ENCODE measurements at places on chromosomes 5 and 9.

GRCh38 chr5:16992444-16992843, 56.4 kb upstream of the MYO10 start:
- DNase-seq, result no peak

- no peak for DNase-seq
Measured at GRCh38 chr5:96893342-96893741, 17.0 kb downstream of the ERAP2 start.

DNA sequence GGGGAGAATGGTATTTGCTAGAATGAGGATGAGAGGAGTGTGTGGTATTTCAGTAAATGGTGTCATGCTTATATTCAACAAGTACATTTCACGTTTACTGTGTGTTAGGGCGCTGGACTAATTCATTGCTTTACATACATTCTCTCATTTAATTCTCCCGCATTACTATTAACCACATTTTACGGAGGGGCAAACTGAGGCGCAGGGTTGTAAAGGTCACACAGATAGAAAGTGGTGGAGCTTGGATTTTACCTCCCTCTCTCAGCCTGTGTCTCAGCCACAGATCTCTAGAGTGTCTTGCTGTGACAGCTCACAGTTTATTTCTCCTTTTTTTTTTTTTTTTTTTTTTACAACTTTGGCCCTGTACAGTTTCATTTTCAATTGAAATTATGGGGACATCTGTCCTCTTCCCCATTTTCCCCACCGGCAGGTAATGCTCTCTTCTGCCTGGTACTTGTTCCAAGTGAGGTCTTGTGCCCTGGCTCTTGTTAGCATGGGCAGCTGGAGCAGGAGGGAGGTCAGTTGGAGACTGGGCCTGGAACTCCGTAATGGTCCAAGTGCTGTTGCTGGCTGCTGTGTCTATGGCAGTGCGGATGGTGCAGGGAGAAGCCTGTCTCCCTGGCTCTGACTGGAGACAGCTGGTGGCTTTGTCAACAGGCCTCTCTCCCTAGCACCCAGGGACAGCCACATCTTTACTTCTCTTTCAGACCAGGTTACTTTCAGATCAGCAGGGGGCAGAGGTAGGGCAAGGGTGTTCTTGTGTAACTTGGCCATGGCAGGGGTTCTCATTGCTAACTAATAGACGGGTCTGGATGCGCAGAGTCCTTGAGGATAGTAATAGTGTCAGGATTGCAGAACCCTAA, 20.5 kb upstream of the NDST1 start:
- DNase-seq, result no peak

DNA sequence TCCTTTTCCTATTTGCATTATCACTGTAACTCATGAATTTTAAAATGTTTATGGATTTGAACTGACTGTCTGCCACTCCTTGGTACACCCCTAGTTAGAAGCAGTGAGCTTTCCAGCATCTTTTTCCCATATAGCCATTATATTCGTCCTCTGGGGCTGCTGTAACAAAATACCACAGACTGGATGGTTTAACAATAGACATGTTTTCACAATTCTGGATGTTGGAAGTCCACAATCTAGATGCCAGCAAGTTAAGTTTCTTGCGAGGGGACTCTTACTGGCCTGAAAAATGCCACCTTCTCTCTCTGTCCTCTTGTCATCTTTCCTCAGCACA, 530.0 kb downstream of the SEMA5A start:
- no peak for DNase-seq

DNA sequence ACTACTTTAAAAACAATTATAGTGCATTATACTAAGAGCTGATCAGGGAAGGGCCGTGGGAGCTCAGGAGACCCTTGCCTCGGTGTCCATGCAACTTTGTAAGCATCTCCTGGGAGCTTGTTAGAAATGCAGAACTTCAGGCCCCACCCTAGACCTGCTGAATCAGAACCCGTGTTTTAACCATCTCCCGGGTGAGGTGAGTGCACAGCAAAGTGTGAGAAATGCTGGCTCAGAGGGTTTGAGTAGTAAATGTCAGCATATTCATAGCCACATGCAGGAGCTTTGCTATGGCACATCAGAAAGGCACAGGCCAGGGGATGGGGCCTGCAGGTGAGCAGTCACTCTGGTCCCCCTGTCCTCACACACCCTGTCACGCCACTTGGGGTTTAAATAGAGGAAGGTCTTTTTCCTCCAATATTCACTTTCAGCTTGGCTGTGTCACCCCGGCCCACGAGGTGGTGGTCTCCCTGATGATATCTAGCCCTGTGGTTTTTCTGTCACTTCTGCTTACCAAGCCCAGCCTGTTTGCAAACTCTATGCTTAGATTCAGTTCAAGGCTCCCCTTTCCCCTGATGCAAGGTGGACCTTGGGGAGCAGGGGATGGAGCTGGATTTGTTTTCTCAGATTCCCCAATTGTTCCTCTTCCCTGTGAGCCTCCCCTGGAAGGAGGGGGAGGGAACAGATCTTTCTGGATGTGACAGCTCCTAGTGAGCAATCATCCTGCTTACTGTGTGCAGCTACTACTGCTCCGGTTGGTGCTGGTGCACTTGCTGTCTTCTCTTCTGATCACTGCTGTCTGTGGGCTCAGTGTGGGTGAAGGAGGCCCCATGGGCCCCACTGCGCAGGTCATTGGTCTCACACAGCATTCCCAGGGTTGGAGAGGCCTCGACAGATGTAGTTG, 51.8 kb upstream of the TGFBR1 start:
- DNase-seq, result no peak

GRCh38 chr9:138083873-138084272, 206.3 kb downstream of the CACNA1B start:
- DNase-seq, result peak; percentile 27

DNA sequence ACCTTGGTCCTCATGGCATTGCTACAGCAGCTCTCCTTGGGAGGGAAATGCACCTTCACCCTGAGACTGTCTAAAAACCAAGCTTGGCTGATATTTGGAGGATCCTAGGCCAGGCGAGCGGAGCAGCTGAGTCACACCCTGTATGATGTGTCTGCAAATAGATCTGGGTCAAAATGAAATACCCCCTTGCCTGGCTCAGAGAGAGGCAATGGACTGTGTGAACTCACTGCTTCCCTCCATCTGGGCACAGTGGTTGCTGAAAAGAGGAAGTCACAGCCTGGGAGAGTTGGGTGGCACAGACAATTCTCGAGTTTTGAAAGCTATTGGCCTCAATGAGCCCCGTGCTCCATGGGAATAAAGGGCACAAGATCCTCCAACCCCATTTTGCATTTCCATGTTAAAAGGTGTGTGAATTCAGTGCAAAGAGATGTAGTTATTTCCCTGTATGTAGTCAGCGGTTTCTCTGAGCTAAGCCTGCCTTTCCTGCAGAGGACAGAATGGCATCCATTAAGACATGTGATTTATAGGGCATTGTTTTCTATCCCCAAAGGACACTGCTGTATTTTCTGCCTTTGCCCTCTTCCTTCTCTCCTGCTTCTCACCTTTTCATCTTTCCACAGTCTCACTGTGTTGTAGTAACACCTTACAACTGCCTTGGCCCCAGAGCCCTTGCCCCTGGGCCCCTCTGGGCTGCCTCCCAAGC, 177.2 kb downstream of the GADD45G start:
- no peak for DNase-seq

GRCh38 chr5:172496671-172497371, 42.5 kb upstream of the SH3PXD2B start:
- DNase-seq, result peak; percentile 56

- DNase-seq, result no peak
Measured at GRCh38 chr9:135340143-135340655, 139.4 kb upstream of the PPP1R26 start.

DNA sequence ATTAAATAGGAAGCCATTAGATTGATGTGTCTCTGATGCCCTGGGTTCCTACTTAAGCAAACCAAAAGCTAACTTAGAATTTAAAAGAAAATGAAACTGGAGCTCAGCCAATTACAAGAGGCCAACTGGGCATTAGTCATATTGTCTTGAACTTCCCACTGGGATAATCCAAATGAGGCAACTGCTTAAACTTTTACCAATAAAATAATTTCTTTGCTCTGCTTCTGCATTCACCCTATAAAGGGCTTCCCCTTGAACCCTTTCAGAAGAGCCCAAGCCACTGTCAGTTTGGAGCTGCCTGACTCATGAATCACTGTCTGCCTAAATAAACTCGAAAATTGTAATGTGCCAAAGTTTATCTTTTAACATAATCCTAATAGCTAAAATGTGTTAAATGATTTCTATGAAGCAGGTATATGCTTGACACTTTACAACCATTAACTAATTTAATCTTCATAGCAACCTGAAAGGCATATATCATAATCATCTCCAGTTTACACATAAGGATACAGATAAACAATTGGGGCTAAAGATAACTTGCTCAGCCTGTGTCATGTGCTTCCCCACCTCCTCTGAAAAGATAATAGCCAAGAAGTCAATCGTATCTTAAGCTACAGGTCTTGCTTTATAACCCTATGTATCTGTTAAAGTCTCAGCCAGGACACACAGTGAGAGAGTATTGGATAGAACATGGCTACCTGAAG, 11.5 kb downstream of the GPR150 start:
- DNase-seq, result no peak

- no peak for DNase-seq
Measured at GRCh38 chr9:16622541-16622940, 247.9 kb downstream of the BNC2 start.

DNA sequence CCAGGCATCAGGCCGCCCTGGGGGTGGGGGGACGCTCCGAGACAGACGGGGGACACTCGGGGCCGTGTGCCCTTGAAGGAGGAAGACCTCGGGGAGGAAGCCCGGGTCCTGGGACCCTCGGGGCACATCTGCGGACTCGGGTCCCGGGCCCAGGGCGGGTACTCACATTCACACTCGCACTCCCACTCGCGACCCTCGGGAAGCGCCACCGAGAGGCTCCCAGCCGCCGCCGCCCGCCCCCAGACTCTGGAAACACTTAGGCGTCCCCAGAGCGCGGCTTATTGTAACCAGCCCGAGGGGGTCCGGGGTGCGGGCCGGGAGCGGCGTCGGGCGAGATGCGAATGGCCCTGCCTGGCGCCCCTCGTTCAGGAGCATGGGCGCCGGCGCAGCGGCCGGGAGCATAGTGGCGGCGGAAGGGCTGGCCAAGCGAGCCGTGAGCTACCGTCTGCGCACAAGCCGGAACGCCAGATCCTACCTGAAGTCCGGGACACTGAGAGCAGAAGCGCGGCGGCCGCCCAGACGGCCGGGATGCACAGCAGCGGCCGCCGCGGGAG, 559 bp downstream of the ROR2 start:
- peak; percentile 66 for DNase-seq

- no peak for DNase-seq
Measured at GRCh38 chr9:5435912-5436311, 1.8 kb downstream of the PLGRKT start.

GRCh38 chr5:151464101-151464500, 16.7 kb downstream of the SLC36A1 start:
- no peak for DNase-seq

- DNase-seq, result no peak
Measured at GRCh38 chr5:151509231-151509630, 61.8 kb downstream of the SLC36A1 start.

GRCh38 chr9:131282688-131283422, 6.5 kb upstream of the FAM78A start:
- no peak for DNase-seq

DNA sequence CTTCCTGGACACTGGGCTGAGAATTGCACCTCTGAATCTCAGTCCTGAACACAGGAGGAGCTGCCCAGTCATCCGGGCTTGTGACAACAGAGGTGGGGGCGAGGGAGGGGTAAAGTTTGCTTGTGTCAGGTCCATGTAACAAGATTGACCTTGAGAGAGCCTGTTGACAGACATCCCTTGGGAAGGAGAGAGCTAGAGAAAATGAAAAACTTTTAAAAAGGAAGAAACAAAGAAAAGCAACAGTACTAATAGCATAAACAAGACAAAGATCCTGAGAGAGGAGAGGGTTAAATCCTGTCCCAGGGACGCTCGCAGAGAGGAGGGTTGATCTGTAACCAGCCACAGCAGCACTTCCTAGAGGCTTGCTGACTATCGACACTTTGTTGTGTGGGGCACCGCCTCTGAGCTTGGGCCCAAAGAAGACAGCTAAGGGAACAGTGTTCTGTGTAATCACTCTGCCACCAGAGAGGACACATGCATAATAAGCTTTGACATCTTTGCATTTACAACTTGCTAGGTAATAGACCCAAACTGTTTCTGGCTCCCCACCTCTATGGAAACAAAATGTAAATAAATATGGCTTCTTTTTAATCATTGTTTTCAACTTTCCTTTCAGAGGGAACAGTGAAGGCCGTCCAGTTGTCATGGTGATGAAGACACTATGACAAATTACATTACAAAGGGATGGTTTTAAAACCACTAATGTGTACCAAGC, 363.7 kb downstream of the CSNK1G3 start:
- DNase-seq, result no peak

DNA sequence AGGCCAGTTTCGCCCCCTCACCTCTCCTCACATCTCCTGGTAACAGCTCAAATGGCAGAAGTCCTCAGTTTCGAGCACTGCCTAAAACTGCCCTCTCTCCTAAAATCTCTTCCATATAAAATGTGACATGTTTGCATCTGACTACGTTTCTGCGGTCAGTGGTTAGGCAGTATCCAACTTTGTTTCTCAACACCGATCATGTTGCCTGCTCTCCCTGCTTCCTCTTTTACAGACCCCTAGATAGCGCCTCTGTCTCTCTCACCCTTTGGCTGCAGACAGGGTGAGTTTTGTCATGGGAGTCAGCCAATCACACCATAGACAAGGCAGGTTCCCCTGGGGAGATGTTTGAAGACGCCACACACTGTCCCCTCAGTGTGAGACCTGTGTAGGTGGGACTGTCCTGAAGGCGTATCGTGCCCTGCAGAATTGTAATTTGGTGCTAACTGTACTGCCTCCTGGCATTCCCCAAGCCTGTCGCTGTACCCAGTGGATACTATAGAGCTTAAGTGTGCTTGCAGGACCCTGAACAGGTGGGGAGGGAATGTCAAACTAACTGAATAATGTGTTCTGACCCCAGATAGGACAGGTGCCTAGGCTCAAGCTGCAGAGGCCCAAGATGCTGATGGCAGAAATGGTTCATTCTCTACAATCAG, 1.1 kb downstream of the HEXB start:
- no peak for DNase-seq

DNA sequence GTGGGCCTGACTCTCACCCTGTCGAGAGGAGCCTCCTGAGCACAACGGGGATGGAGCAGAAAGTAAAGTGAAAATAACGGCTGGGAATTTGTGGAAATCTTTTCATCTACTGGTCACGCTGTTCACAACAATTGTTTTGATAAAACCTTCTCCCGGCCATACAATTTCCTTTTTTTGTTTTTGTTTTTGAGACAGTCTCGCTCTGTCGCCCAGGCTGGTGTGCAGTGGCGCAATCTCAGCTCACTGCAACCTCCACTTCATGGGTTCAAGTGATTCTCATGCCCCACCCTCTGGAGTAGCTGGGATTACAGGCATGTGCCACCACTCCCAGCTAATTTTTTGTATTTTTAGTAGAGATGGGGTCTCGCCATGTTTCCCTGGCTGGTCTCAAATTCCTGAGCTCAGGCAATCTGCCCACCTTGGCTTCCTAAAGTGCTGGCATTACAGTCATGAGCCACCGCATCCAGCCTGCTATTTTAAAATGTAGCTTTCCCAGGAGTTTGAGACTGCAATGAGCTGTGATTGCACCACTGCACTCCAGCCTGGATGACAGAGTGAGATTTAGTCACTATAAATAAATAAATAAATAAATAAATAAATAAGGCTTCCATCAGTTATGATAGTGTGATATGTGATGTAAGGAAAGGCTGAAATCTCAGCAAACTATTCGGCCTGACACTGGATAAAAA, 73.5 kb upstream of the PTGER4 start:
- DNase-seq, result no peak
